ENCODE measurements at places on chromosomes 7 and 10.

DNA sequence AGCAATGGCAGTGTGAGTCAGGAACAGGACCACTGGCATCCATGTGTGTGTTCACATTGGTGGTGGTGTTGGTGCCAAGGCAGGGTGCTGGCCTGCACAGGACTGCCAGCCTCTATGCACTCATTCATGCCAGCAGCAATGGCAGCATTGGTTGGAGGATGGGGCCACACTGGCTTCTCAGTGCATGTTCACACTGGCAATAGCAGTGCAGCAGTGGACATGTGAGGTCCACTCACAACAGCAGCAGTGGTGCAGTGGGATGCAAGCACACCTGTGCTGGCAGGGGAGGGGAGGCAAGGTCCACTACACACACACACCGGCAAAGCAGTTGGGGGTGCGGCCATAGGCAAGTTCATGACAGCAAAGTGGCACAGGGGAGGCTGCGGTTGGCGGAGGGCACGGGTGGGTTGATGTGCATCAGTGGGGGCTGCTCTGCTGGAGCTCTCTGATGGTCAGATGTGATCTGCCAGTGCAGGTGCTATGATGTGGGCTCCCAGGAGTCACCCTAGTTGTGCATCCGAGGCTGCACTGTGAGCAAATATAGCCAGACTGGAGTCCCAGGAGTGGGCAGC lies 57.8 kb upstream of the TNKS2 start:
- DNase-seq = no peak

- no peak for DNase-seq
Observed at GRCh38 chr10:5945190-5945509, 32.2 kb downstream of the IL15RA start.

- no peak for DNase-seq
Observed at GRCh38 chr10:3503299-3503698, 281.7 kb downstream of the KLF6 start.

DNA sequence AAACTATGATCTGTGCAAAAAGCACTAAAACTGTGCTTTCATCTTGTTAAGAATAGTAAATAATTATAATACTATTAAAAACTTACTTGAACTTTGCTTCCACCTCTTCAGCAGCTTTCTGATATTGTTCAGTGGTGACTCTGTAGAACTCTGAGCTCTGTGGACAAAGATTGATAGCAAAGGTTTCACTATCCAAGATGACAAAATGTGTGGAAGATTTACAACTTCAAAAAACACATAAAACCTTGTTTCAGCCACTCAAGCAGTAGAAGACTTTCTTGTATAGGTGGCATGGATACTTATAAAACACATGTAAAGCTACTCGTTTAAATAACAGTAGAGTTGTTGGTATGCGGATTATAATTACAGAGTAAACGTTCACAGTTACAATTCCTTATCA lies 243.6 kb downstream of the CHCHD3 start:
- no peak for DNase-seq

DNA sequence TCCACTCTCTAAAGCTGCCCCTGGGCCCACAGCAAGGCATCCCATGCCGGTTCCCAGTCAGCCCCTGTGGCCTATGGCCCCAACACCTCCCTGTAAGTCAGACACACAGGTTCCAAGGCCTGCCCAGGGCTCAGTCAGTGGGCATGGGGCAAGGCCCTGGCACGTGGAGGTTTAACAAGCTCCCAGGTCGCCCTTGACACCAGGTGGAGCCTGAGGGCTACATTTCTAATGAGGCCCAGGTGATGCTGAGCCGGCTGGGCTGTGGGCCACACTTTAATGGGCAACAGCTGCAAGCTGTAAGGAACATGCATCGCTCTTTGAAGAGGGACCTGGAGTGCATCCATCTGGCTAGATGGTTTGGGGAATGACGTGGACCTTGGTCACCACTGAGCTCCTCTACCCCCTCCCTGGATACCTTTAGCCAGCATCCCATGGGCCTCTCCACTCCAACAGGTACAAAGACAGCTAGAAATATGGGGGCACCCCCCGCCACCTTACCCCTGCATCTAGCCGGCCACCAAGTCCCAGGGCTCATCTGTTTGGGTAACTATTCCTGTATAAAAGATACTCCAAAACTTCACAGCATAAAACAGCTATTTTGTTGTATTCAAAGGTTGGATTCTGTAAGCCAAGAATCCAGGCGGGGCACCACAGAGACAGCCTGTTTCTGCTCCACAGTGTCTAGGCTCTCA lies 122.5 kb downstream of the OAT start:
- DNase-seq = no peak

GRCh38 chr7:46848944-46849343 lies 733.0 kb downstream of the TNS3 start:
- no peak for DNase-seq

DNA sequence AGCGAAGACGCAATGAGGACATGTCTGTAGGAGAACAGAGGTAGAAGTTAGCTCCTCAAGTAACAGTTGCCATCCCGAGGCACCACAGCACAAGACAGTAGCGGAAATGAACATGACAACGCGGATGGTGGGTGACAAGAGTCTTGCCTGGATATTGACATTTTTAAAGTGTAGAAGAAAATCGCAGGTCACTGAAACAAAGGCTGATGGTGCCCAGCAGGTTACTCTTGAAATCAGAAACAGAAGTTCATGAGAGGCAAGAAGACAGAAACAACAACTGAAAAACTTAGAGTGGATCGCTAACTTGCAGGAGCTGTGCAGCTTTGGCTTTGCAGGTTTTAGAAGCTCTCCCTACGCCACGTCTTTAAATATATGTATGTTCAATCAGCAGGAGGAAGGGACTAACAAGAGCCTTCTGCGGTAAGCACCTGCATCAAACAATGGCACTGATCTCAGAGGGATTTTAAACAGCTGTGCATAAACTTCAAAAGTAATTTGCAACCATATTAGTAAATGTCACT lies 1.8 kb downstream of the PRKCQ start:
- DNase-seq = no peak

- no peak for DNase-seq
Observed at GRCh38 chr7:28246921-28247461, 66.4 kb upstream of the JAZF1 start.

- no peak for DNase-seq
Observed at GRCh38 chr7:5231811-5232484, 41.9 kb downstream of the WIPI2 start.

GRCh38 chr10:121236621-121237020 lies 361.6 kb downstream of the FGFR2 start:
- no peak for DNase-seq

DNA sequence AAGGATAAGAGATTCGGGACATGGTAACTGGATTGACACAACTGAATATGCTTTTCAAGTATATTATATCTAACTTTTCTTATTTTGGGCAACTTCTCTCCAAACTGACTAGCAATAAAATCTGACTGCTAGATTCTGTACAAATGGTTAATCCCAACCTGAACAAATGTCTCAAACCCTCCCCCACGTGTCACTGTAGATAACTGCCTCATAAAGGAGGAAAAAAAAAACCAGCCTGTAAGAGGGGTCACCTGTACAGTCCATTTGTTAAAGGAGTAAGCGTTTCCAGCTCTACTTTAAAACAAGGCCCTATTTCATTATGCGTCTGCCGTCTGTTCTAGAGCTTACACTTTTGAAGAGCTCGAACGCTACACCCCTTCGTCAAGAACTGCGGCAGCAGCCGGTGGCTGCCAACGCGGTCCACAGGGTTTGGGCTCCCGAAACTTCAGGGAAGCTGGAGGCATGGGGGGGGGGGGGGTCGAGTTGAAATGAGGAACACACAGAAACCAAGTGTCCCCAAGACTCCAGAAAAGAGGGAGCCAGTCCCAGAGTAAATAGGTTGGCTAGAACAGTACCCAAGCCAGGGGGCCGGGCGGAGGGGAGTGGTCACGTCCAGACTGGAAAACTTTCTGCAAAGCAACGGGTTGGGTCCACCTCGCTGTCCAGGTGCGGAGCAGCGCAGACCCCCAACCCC lies 492 bp downstream of the COG5 start:
- no peak for DNase-seq

DNA sequence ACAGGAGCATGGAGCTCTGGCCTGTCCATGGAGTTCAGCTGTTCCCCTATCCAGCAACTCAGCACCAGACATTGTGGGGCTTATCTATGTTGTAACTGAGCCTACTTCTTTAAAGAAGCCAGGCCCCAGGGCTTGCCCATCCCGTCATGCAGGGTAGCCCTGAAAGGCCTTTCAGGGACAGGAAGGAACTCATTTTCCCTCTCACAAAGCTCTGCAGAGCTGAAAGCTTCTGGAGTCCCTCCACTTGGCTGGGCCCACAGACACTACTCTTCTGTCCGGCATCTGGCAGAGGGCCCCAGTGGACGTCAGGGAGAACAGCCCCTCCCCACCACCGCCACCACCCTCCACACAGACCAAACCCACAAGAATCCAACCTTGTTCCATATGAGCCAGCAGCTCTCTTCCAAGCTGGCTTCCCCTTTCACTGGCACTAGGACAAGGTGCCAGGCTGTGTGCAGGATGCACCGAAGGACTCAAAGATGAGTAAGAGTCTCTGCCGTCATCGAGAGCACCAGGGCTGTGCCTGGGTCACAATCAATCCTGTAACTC lies 33.1 kb downstream of the DENND2A start:
- DNase-seq = no peak

DNA sequence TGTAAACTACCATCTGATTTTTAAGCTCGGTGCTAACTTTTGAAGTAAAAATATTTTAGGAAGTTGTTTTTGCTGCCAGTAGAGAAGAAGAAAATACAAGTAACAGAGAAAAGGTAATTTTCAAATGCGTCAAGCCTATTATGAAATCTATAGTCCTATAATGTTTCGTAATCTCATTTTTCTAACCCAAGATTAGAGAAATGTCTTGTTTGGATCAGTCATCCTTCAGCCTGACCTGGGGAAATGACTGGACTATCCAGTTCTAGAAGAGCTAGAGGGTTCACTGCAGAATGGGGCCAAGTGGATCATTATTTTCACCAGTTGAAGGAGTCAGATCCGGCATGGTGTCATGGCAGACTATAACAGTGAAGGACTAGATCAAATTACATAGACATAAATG lies 62.7 kb upstream of the FGL2 start:
- no peak for DNase-seq

GRCh38 chr7:31052841-31053601 lies 913 bp downstream of the ADCYAP1R1 start:
- DNase-seq = no peak

DNA sequence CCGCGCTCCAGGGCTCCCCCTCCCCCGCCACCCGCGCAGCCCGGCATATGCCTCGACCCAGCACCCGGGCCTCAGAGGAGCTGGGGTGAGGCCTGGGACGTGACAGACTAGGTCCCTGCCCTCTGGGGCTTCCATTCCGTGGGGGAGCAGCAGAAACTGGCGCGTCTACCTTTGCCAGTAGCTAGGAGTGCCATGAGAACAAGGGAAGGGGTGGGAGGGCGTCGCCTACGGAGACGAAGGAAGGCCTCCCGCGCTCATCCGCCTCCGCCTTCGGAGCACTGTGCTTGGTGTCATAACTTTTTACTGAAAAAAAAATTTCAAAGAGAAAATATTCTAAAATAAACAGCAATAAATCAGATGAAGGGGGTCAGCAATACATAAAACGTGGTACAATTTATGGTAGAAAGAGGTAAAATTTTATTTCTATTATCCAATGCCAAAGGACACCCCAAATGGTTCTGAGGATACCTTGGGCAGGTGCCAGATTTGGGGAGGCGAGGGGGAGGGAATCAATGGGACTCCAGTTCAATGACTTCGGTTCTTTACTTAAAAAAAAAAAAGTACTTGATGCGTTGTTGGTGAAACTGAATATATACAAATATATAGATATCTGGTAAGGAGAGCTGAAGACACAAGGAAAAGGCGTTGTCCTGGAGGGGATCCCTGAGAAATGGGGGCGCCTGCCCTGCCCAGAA lies 35.1 kb upstream of the GRID1 start:
- no peak for DNase-seq

DNA sequence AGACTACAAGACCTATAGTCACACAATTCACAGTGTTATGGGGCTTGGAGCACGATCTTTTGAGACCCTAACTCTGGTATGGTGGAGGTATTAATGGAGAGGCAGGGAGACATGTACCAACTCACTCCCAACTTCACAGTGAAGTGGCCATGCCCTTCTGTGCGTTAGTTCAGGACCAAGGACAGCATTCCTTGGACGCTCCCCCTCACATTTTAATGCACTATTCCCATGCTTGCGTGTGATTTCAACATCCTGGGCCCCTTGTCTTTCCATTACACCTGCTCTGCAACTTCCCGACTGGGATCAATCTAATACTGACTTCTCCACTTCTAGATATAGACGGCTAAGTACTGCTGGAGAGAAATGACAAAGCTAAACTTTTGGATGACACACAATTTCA lies 72.7 kb downstream of the PLCE1 start:
- DNase-seq = no peak

GRCh38 chr10:29470843-29471543 lies 163.8 kb downstream of the SVIL start:
- no peak for DNase-seq
